Fibroblast of skin of scalp (primary cell): ENCODE measurements at places on chromosomes 12 and 14.

DNA sequence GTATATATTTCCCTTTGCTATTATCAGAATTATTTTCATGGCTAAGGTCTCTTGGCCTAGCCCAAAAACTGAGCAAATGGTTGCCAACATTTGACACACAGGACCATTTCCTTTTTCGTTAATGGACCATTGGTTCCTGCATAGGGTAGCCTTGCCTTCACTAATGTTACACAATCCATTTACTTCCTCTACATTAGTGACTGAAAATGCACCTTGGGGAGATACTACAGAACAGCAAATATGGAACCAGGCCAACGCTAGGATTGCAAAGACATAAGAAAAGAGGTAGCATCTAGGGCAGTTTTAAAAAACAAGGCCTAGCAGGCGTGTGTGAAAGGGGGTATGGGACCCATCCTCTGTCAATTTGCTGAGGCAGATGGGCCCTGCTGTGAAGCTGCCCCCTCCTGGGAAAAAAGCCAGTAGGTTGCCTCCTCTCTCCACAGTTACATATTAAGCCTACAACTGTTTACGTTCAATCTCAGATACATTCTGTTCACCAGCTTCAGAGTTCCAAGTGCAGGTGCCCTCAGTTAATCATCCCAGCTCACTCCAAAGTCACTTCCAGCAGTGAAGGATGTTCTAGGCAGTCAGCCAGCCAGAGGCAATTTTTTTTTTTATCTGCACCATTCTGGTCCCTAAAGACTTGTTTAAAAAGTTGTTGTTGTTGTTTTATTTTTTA is 15.0 kb downstream of the AQP6 start:
- DNase-seq = no peak

GRCh38 chr14:99339551-99339950 is 67.6 kb upstream of the BCL11B start:
- DNase-seq = no peak

- DNase-seq = no peak
Observed at GRCh38 chr12:23775208-23775607, 174.3 kb downstream of the SOX5 start.

DNA sequence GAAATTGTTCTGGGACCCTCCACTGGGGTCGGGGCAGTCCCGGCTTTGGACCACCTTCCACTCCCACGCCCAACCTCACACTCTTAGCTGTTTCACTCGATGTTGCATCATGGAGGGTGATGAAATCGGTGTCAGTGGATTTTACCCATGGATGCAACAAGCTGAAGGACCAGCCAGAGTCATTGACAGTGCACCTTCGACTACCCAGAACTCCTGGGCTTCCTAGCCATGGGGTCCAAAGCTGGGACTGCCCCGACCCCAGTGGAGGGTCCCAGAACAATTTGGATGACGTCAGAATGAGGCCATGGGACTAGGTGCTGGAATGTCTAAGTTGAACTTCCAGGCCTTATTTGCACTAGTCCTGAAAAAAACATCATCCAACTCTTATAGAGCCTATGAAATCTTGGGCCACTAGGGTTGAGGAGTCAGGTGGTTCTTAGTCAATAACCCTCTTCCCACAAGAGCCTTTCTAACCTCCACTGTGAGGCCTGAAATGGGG is 882 bp upstream of the IL23A start:
- DNase-seq = no peak

- no peak for DNase-seq
Observed at GRCh38 chr12:30438601-30439041, 257.0 kb downstream of the IPO8 start.
